Astrocyte (in vitro differentiated cells and primary cell): ENCODE measurements at places on chromosomes 16 and 17. TPM values are rescaled to one million over a fixed set of nuclear protein-coding genes. Genes with fewer than 3 reads are reported as not detected.

GRCh38 chr17:53765609-53766008 lies 57.1 kb upstream of the KIF2B start:
- DNase-seq: no peak

GRCh38 chr17:15945527-15946191 lies 729 bp downstream of the ADORA2B start:
- no peak for DNase-seq

DNA sequence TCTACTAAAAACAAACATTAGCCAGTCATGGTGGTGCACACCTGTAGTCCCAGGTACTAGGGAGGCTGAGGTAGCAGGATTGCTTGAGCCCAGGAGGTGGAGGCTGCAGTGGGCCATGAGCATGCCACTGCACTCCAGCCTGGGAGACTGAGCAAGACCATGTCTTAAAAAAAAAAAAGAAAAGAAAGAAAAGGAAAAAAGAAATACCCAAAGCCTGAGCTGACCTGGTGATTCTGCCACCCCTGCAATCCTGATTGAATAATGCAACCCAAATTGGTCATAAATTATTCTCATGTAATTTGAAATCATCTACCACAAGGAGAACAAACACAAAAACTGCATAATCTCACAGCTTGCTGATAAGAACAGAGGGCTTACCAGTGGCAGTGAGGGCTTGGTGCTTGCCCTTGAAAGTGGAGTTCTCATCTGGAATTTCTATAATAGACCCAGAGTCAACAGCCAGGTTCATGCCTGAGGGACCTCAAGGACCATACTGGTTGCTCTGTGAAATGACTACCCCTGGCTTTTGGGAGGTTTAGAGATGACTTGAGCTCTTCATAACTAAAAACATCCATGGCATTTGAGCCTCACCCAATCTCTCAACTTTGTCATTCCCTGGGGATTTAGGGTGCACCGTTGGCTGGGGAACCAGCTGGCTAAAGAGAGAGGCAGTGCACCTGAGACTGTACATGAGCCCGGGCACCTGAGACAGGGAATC lies 35.4 kb upstream of the TMC5 start:
- DNase-seq: no peak

DNA sequence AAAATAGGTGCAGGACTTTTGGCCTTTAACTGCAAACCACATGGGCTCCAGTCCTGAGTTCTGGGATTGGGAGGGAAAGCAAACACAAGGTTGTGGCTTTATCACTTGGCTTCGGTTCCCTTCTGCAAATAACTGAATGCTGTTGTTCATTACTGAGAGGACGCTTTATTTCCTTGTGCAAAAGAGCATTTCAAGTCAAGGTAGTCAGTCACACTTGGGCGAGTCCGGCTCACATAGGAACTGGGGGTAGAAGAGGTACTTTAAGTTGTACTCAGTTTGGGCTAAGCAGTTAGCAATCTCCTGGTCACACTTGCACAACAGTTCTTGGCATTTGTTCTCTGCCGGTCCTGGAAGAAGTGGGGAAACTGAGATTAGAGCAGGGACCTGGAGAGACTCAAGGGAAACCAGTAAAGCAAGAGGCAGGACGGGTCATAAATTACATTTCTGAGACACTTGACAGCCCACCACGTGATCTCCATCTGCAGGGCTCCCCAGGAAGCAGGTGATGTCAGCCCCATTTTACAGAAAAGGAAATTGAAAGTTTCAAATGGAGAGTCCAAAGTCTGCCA lies 21.6 kb downstream of the PLA2G10 start:
- DNase-seq: no peak

DNA sequence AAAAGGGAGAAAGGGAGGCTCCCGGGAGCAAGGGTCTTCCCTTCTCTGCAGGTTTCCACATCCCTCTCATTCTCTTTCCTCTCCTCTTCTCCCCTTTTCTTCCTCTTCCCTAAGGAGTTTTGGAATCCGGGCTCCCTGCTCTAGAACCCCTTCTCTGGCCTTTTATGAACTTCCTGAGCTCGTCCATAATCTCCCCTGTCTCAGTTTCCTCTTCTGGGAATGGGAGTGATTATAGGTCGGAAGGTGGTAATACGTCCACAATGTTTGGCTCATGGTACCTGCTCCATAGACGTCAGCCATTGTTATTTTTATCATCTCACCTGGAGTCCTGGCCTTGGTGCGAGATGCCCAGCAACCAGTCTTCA lies 467 bp upstream of the EMP2 start:
- no peak for DNase-seq

- no peak for DNase-seq
Measured at GRCh38 chr17:81723651-81724209, 11.6 kb downstream of the SLC25A10 start.

- DNase-seq: no peak
Measured at GRCh38 chr17:53093391-53093790, 729.3 kb upstream of the KIF2B start.

- DNase-seq: no peak
Measured at GRCh38 chr16:84332975-84333684, 35.2 kb upstream of the ATP2C2 start.

DNA sequence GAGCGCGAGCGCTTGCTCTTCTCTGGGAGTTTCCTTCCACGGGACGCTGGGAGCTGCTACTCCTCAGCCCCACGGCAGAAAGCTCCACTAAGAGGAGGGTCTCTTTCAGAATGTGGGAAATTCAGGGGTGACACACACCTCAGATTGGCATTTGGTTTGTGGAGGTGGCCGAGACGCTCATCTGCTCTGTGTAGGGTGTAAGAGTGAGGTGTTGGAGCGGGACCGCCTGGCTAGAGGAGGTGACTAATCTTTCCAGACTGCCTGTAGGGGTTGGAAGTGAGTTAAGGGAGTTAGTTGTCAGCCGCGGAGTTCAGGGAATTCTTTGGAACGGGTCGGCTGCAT lies 735 bp downstream of the PSMD11 start:
- DNase-seq: peak; percentile 70

DNA sequence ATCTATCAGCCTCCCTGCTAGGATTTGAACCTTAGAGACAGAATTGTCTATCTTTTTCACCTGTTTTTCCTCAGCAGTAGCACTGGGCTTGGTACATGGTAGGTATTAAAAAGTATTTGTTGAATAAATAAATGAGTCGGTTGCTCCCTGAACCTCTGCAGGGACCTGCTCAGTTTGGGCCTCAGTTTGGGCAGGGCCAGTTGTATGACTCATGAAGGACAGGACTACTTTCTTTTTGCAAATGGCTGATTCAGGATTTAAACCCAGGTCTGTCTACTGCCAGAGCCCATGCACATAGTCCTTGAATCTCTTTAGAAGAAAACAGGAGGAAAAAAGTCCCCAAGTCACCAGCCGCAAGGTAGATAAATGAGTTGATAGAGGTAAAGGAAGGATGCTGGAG lies 3.1 kb downstream of the MMP2 start:
- peak; percentile 42 for DNase-seq

GRCh38 chr17:81173762-81174155 lies 7.7 kb upstream of the AATK start:
- DNase-seq: no peak

GRCh38 chr16:2251296-2252111 lies at the start of gene ECI1:
Gene ECI1 (minus strand): TSS chr16:2251587. CDS start chr16:2251566, 21 bp downstream.
- peak; percentile 84 for DNase-seq

- DNase-seq: no peak
Measured at GRCh38 chr17:39887078-39887477, 19.1 kb downstream of the ZPBP2 start.

Gene VAT1L
- total RNA-seq: 1.1 and 3.3 TPM in 2 replicates

Gene DHRS7C
- not detected in 2 replicates for total RNA-seq

Gene CHST6
- 2.5 and 3.4 TPM in 2 replicates for total RNA-seq
